SJCRH30 (cell line): ENCODE measurements at places on chromosomes 1 and 21. TPM values are rescaled to one million over a fixed set of nuclear protein-coding genes. Genes with fewer than 3 reads are reported as not detected.
A peak's percentile ranks its signal among the peaks of the same experiment; 100 is the strongest.

INKA2 gene
- 21.3 and 22.1 TPM in 2 replicates for total RNA-seq

LCE2C gene
- total RNA-seq, result not detected in 2 replicates

DNA sequence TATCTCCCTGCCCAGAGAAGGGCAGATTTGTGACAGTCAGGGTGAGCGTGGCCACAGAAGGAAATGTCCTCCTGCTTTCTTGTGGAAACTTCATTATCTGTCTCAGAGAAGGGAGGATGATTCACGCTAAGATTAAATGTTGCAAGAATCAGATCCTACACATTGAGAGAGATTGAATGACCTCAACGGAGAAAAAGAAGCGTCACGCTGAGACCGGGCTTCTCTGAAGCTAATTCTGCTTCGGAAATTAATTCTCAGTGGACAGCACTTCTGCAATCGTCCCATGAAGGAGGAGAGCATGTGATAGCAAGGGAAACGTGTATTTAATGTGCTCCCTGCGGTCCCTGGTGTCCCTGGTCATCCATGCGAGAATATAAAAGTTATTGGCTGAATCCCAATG, 19.8 kb upstream of the C1orf21 start:
- no peaks in the 10 kb centered on the region for H3K4me1 ChIP-seq
- no peak overlapping the region for H3K4me3 ChIP-seq
- no peak overlapping the region for H3K27ac ChIP-seq
- no peaks in the 10 kb centered on the region for H3K27me3 ChIP-seq
- DNase-seq, result no peak
- no peaks in the 10 kb centered on the region for H3K36me3 ChIP-seq

DNA sequence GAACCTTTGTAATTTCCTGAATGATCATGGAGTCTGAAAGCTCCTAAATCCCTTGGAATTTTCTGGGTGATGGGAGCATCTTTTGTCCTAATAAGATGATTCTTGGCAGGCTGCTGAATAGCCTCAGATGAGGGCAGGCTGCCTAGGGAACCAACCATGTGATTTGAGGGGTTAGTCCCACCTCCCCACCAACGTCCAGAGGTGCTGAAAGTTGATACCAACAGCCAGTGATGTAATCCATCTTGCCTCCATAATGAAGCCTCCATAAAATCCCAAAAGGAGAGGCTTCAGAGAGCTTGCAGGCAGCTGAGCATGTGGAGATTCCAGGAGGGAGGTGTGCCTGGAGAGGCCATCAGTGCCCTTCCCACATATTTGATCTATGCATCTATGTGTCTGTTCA, 43.7 kb downstream of the GTF2B start:
- H3K36me3 ChIP-seq, result peaks cover 3% of the 10 kb centered on the region; the same call in 1 of the 2 replicates
- no peak overlapping the region for H3K27ac ChIP-seq
- no peak overlapping the region for H3K4me3 ChIP-seq
- H3K27me3 ChIP-seq, result no peaks in the 10 kb centered on the region
- peak; percentile 55 for DNase-seq
- H3K4me1 ChIP-seq, result peaks cover 14% of the 10 kb centered on the region

GRCh38 chr1:230612651-230613050, 29.6 kb upstream of the COG2 start:
- peaks cover 27% of the 10 kb centered on the region for H3K4me1 ChIP-seq
- no peak for DNase-seq
- no peak overlapping the region for H3K4me3 ChIP-seq
- no peak overlapping the region for H3K27ac ChIP-seq
- no peaks in the 10 kb centered on the region for H3K36me3 ChIP-seq
- H3K27me3 ChIP-seq, result no peaks in the 10 kb centered on the region

DNA sequence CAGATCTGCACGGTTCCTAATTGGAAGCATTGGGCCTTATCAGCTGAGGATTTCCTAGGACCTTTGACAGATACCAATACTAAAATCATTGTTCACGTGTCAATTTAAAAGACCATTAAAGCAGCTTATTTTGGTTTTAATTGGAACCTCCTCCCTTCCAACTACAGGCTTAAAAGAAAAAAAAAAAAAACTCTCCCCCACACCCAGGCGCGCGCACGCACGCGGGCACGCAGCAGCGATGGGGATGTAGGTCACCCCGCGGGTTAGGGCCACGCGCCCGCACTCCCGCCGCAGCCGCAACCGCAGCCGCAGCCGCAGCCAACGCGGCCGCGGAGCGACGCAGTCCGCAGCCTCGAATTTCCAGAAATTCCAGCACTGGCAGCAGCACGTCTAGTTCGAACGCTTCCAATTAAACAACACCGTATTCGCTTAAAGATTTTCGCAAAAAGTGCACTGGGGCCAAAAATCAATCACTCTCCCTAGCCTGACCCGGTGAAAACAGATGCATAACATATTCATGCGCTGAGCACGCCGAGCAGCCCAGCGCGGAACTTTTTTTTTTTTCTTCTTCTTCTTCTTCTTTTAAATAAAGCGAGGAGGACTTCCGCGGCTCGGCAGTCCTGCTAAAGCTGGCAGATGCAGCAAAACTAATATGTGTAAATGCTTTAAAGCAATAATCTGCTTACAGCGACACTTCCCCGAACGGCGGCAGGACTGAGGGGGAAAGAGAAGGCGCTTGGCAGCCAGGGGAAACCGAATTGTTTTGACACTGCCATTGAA, 13.3 kb upstream of the BARHL2 start:
- no peak overlapping the region for H3K4me3 ChIP-seq
- H3K27me3 ChIP-seq, result no peaks in the 10 kb centered on the region
- no peaks in the 10 kb centered on the region for H3K4me1 ChIP-seq
- no peaks in the 10 kb centered on the region for H3K36me3 ChIP-seq

DNA sequence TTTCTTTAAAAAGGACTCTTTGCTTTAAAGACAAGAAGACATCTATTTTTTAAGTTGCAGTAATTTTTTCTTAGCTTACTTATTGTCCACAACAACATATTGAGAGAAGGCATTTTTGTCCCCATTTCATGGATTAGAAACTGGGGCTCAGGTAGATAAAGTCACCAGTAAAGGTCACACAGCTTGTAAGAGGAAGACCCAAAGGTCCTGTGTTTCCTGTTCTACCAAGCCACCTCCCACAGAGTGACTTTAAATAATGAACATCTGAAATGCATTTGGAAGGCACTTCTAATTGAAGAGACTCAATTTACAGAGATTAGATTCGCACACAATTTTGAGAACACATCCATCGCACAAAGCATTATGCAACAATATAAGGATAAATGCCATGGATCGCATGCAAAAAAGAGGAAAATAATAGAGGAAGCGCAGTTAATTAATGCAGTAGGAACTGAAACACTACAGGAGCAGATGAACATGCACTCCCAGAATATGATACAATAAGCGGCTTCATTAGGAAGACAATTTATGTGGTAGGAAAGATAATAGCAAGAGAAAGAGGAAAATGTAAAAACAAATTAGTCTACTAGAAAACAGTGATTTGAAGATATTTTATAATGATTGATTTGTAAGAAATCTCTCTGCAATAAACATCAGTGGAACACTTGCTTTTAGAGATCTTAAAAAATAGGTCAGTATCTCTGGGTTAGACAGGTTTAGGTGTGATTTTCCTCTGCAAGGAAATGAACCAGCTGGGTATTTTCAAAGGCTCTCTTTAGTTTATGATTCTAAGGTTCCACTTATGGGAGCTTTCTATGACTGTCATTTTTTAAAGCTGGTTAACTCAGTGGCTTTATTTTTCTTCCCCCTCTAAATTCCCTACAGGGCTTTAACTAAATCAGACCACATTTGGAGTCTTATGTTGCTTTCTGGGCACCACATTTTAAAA, 27.1 kb upstream of the CD2 start:
- no peaks in the 10 kb centered on the region for H3K27me3 ChIP-seq
- H3K27ac ChIP-seq, result no peak overlapping the region
- no peaks in the 10 kb centered on the region for H3K36me3 ChIP-seq
- DNase-seq, result no peak
- no peaks in the 10 kb centered on the region for H3K4me1 ChIP-seq
- H3K4me3 ChIP-seq, result no peak overlapping the region
